ENCODE measurements at places on chromosomes 2 and 18.

DNA sequence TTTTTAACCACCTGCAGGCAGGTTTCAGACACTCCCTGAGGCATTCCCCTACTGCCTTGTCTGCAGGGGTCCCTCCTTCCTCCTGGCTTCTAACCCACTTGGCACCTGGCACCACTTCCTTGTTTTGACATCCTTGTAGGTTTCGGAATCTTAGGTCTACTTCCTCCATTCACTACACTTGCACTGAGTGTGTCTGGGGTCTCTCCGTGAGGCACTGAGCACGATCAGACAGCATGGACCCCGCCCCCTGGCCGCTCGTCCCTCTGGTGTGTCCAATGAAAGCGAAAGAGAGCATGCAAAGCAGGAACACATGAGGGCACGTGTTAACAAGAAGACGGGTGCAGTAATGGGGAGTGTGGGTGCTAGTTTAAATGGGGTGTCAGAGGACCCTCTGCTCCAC lies 63.8 kb downstream of the HAUS1 start:
- DNase-seq: peak; percentile 22

- DNase-seq: no peak
Measured at GRCh38 chr2:69196327-69197117, 183.5 kb downstream of the ANTXR1 start.

GRCh38 chr18:32769586-32770053 lies 3.2 kb downstream of the KLHL14 start:
- no peak for DNase-seq

- no peak for DNase-seq
Measured at GRCh38 chr18:5625076-5625475, 81.3 kb upstream of the EPB41L3 start.

DNA sequence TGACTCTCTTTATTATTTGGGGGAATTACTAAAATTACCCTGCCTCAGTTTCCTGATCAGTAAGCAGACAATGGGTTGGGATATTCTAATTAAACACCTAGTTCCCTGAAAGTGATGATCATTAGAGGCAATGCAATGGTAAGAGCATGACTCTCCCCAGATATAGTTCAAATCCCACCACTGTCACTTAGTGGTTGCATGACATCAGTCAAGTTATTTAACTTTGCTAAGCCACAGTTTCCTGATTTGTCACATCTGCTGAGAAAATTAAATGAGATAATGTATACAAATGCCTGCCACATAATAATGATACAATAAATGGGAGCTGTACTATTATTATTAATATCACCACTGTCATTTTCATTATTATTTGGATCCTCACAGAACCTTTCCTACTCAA lies 29.9 kb downstream of the ZEB2 start:
- DNase-seq: no peak

DNA sequence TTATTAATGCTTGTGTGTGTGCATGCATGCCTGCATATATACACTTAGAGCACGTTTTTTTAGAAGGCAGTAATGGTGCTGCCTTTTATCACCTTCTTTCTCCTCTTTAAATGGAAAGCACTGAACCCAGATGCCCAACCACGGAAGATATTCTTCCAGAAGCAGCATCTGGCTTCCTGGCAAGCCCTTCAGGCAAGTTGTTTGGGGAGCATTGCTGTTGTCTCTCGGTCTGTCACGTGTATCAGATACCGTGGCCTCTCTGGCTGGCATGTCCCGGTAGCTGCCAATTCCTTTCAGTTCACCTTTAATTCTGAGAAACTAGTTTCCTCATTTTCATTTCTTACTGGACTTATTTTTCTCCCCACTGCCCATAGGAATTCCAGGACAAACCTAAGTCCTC lies 587.8 kb downstream of the ARHGAP15 start:
- DNase-seq: no peak

DNA sequence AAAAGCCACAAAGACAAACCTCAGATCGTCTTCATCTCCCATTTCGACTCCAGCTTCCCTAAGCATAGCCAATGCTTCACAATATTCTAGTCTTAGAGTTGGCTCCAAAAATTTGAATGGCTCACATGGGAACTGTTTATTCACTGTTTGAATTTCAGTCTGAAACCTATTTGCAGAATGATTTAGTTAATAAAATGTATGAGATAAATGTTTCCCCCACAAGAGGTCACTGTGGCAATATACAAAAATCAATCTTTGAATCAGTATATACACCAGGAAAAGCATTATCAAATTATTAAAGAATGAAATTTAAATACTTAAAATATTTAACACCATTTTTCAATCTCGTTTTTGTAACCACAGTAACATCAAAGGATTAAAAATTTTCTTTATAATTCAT lies 40.0 kb upstream of the MCM6 start:
- DNase-seq: no peak

DNA sequence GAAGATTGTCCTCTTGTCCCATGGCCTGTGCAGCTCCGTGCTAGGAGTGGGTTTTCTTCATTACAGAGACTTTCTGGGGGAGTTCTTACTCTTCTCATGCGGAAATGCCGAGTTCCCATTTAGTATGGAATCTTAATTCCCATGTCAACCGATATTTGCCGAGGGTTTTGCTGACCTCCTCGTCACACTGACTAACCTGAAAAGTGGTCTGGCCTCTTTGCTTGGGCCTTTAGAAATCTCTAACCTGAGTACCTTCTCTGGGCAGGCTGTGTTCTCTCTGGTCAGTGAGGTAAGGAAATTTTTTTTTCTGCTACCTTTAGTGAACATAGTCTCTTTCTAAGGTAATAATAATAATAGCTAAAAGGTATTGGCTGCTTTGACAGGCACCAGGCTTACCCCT lies 10.9 kb upstream of the EML6 start:
- DNase-seq: no peak

GRCh38 chr18:3605954-3606443 lies 156.0 kb downstream of the TGIF1 start:
- DNase-seq: no peak

- no peak for DNase-seq
Measured at GRCh38 chr2:112239862-112240261, 15.0 kb downstream of the ZC3H8 start.

GRCh38 chr2:2619995-2620394 lies 288.9 kb upstream of the MYT1L start:
- no peak for DNase-seq

DNA sequence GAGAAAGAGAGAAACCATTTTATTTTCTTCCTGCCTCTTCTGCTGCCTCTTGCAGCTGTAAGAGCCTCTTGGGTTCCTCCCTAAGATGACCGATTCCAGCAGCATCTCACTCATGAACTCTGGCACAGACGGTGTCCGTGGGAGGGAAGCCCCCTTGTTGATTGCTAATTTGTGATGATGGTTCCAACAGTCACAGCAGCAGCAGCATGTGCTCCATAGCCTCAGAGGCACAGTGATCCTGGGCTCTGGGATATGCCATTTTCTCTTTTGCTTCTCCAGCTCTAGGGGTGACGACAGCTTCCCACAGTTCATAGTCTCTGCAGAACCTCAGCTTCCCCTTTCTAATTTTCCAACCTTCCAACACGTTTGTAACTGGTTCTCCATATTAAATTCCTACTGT lies 324.2 kb upstream of the HS6ST1 start:
- no peak for DNase-seq

GRCh38 chr2:181602017-181602416 lies 54.9 kb downstream of the CERKL start:
- DNase-seq: no peak

- no peak for DNase-seq
Measured at GRCh38 chr2:84896567-84896966, 8.9 kb upstream of the TMSB10 start.

- no peak for DNase-seq
Measured at GRCh38 chr2:156765043-156765442, 328.9 kb downstream of the GPD2 start.

- no peak for DNase-seq
Measured at GRCh38 chr2:145190031-145190703, 670.2 kb upstream of the ZEB2 start.

DNA sequence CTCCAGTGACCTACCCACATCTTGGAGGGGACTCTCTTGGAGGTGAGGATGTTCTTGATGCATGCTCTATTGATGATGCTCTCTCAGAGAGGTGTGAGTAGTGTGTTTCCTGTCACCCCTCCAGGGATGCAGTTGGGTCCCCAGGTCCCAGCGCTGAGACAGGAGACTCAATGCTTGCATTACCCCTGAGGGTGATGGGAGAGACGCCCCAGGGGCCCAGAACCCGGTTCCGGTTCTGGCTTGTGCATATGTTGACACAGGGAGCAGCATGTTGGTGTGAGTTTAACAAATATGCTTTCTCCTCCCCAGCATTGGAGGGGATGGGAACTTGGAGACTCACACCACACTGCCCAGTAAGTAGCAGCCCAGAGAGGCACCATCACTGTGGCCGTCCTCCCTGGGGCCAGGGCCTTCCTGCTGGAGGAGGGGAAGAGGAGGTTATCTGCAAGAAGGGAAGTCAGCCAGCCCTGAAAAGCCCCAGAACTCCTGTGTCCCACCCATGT lies 124.5 kb downstream of the PLB1 start:
- no peak for DNase-seq

DNA sequence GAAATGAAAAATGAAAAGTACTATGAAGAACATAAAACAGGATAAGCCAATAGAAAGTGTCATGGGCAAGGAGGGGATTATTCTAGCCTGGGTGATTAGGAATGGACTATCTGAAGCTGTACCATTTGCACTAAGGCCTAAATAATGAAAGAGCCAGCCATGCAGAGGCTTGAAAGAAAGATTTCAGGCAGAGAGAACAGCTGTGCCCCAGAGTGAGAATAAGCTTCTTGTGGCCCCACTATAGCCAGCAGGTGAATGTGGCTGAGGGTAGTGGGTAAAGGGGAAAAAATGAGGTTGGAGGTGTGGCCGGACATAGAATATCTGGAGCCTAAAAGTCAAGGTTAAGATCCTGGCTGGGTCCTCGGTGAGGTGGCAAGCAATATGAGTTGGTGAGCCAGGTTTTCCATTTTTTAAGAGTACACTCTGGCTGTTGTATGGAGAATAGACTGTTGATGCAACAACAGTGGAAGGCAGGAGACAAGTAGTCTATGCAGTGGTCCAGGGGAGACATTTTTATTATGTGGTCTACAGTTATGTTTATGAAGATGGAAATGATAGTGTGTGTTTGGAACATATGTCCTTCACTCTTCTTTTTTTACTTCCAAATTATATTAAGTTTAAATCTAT lies 135.2 kb upstream of the SETBP1 start:
- no peak for DNase-seq

- no peak for DNase-seq
Measured at GRCh38 chr18:2442726-2443275, 128.5 kb downstream of the METTL4 start.

GRCh38 chr2:203797276-203797675 lies 70.3 kb upstream of the CTLA4 start:
- no peak for DNase-seq

GRCh38 chr2:109513749-109514588 lies 99.8 kb downstream of the SEPTIN10 start:
- DNase-seq: peak; percentile 16

DNA sequence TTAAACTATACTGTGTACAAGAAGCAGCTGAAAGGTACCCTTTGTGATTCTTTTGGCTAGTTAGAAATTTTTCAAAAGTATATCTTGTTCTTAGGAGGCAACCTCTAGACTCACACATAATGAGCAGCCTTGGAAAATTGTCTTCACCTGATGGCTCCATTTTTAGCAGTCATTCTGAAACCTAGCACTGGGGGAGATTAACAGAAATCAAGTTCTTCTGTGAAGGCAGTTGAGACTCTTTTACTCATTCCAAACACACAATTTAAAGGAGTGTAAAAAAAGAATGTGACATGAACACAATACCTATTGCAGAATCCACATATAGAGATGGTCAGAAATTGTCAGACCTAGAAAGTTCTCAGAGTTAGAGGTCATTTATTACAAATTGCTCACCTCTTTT lies 197.7 kb downstream of the UBE2E3 start:
- no peak for DNase-seq

DNA sequence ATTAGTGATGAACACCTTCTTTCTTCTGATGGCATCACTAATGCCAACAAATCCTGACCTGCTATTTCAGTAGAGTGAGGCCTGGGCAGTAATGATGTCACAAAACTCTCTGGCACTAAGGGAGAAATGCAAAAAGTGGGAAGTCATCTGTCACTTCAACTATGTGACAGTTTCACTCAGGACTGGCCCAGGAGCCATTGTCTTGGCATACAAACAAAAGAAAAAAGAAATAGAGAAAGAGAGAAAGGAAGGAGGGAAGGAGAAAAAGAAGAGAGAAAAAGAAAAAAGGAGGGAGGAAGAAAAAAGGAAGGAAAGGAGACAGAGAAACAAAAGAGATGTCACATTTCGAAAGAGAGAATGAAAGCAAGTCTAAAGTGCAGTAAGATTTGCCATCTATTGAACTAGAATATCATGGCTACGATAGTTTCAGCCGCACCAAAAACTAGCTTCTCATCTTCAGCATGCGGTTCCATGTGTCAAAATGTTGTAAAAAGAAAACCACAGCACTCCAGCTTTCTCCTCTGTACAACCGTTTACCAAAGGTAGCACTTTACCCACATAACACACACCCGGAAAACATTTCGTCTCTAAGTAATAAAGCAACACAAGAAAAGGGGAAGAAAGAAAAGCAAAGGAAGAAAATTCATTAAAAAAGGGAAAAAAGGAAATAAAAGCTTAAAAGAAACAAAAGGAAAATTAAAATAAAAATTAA lies 50.1 kb downstream of the CD226 start:
- no peak for DNase-seq

DNA sequence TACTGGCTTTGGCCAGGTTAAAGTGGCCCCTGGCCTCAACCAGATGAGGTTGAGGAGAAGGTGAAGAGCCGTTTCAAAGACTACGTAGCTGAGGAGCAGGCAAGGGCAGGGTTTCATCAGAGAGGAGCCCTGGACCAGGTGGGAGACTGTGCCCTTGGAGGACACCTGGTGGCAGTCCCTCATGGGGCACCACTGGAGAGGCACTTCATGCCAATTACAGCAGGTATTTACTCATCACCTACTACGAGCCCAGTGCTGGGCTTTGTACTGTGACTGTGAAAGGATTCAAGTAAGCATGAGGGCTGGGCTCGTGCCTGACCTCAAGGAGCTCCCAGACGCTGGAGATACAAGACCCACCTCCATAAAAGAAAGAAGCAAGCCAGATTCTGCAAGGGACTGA lies 37.6 kb downstream of the SMAD7 start:
- DNase-seq: peak; percentile 52

GRCh38 chr2:174644406-174644805 lies 46.8 kb upstream of the WIPF1 start:
- DNase-seq: no peak

DNA sequence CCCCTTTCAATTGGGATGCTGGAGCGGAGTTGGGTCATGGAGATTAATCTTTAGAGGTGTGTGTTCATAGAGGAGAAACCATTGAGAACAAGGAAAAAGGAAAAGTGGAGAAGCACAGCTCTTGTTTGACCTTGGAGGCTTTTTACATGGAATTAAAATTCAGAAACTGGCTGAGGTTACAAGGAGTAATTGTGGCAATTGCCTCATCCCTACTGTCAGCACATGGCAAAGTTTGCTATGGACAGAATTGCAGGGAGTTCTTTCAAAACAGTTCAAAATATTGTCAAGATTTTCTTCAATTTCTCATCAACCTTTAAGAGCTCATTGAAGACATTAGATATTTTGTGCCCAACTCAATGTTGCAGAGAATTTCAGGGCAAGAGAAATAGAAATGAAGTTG lies 232.7 kb downstream of the SLC8A1 start:
- DNase-seq: no peak
